ENCODE measurements at places on chromosomes 7 and 10.

DNA sequence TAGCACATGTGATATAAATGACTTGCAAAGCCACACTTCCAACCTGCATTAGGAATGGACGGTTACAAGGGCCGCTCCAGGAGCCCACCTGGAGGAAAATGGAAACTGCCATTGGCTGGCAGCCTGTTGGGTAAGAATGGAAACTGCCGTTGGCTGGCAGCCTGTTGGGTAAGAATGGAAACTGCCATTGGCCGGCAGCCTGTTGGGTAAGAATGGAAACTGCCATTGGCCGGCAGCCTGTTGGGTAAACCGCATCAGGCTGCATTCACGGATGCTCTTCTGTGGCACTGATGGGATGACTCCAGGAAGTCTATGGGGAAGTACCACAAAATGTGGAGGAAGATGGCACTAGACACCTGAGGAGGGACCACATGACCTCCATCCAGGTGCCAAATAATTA, 143.1 kb downstream of the DPP6 start:
- DNase-seq: no peak

GRCh38 chr10:125929618-125930017, 33.3 kb downstream of the FANK1 start:
- no peak for DNase-seq

DNA sequence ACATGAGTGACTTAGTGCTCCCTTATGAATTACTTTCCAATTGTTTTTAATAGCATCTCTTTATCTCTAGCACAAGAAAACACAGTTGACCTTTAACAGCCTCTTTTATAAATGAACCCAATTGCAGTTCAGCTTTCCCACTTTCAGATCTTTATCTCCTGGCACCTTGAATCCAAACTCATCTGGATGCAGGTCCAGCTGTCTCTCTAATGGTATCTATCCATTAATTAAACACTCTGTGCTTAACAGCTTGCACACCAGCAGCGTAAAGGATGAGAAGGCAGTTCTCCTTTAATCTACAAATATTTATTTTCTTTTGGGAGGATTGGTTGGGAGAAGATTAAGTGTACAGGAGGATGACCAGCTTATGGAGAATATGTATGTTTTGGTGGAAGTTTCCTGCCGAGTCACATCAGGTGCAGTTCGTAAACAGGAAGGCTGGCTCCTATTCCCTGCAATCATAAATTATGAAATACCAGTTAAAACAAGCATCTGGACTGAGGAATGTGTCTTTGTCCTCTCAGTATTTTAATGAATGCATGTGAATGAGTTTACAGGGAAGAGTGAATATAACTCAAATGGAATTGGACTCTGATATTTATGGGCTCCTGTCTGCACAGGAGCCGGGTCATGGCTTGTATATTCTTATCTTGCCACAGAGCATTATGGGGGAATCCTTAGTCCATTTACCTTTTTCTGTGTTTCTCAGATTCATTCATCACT, 232.7 kb downstream of the PHF14 start:
- DNase-seq: no peak

DNA sequence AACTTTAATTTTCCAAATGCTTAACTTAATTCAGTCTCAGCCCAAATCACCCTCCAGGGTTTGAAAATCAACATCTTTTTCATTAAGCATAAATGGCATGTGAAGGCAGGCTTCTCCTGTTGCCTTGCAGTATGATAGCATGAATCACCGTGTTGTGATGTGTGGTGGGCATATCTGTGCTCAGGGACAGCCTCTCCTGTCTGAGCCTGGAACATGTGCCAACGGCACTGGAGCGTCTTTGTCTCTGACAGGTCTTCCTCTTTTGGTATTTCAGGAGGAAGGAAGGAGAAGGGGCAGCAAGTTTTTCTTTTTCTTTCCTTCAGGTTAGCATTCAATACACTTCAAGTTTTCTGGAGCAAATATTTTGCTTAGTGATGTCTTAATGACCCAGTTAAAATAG, 57.6 kb downstream of the LRGUK start:
- no peak for DNase-seq

DNA sequence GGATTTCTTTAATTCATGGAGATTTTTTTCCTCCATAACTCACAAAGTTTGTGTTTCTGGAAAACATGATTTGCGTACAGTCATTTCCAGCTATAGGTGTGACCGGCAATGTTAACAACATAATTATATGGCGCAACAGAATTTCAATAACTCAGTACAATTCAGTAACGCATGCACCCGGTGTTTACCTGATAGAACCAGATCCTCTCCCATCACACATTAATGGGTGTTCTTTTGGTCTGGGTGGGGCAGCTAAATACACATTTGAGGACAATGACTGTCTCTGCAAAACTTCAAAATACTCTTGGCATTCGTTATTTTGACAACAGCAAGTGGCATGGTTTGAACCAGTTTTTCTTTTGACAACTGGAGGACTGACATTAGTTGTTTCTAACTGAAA, 102.3 kb downstream of the KLF6 start:
- DNase-seq: no peak

- no peak for DNase-seq
These were observed 124.5 kb upstream of the RET start for GRCh38 chr10:42952349-42952748.

DNA sequence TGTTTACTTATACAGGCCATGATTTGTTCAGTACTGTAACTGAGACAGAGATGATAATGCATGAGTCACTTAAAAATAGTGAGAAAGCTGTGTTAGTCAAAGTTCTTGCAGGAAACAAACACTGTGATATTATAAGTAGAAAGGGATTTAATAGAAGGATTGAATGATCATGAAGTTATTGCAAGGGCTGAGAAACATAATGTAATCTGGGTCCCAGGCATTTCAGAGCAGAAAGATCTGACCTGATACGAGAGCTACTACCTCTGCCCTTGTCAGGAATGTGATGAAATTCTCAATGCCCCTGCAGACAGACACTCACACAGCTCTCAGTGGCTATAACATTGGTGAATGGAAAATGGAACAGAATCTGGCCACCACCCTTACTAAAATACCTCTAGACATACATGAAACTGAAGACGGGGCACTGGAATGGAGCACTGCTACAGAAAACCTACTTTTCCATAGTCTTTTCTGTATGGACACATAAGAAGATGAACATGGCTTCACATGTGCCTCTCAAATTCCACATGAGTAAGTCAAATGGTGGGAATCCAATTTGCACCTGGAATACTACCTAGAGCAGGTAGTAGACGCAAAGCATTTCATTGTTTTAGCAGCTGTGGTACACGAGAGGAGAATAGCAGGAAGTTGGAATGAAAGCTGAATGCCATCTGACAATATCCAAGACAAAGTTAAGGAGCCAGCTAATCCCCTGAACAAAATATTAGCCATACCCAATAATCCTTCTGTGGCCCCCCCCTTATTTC, 19.1 kb upstream of the VWDE start:
- DNase-seq: no peak

GRCh38 chr7:37354656-37355131, 94.0 kb downstream of the ELMO1 start:
- DNase-seq: peak; percentile 19

- DNase-seq: no peak
These were observed 57.9 kb downstream of the DNAJB9 start for GRCh38 chr7:108627476-108628051.

- no peak for DNase-seq
These were observed 639 bp upstream of the TFAM start for GRCh38 chr10:58384544-58384998.

GRCh38 chr10:70622981-70623844, 20.7 kb upstream of the PRF1 start:
- DNase-seq: no peak

DNA sequence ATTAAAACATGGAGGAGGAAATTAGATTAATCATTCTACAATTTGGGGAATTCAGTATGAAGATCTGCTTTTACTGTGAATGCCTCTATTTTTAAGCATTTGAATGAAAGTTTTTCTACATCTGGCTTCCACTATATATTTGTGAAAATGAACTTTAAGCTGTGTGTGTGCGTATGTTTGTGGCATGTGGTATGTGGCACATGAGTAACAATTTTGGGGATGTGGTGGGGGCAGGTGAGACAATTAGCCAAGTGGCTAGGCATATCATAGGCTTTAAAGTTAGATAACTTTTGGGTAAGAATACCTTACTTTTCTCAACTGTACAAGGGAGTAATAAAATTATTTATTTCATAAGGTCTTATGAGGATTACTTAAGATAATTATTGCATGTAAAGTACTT, 81.5 kb downstream of the ZNF22 start:
- no peak for DNase-seq

DNA sequence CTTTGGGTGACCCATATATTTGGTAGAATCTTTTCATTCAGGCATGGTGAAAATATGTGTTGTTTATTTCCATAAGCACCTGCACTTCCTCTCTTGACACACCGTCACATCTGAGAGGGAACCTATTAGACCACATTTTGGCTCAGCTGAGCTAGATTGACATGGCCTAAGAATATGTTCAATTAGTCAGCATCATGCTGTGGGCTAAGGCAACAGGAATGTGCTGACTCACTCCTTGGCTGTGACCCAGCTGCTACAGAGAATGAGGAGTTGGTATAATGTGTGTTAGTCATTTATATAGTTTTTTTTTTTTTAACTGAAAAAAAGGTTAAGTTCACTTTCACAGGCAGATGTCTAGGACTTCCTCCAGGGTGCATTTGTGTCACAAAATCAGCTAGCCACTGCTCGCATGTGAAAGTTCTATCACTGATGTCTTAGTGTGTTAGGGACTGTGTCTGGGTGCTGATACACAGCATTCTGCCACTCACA, 180.6 kb downstream of the SEMA3E start:
- peak; percentile 54 for DNase-seq

DNA sequence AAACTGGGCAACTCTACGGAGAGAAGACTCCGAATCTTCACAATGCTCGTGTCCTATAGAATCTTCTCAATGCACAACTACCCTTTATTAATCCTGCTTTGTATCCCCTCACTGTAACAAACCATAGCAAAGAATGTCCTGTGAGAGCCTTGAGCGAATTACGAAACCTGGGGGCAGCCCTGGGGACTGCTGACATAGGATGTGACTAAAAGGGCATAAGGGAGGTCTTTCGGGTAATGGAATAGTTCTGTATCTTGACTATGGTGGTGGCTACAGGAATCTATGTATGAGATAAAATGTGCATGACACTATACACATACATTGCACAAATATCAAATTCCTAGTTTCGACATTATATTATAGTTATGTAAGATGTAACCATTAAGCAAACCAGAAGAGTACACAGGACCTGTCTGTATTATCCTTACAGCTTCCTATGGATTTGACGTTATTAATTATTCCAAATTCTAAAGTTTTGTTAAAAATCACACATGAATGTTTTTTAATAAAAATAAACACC, 162.5 kb upstream of the KCTD7 start:
- DNase-seq: no peak

DNA sequence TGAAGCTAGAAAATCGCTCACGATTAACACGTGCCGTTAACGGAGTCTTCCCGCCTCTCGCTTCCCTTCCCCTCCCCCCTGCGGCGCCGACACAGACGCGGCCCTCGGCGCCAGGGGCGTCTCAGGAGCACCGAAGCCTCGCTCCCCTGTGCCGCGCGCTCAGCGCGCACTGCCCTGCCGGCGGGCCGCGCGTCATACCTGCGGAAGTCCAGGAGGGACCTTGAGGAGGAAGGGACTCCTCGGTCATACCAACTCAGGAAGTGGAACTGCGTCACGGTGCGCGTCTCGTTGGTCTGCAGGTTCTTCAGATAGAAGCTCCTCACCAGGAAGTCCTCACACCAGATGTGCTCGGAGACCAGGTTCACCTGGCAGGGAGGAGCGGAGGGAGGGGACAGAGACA, 239.6 kb downstream of the DNAJB6 start:
- DNase-seq: no peak

DNA sequence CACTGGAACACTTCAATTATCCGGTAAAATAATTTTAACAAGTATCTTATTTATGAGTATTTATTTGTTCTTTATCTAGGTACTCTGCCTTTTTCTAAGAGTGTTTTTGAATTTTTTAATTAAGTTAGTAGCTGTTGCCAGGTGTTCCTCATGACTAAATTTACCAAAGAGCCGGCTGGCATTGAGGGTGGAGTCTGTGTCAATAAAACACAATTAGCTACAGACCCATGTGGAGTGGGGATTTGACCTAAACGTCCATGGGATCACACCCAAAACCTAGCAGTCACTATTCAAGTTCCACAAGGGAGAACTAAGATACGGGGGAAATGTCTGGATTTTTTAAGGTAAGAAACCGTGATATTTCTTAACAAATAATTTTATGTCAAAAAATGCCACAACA, 9.8 kb downstream of the SLC16A12 start:
- DNase-seq: no peak

- DNase-seq: no peak
These were observed 35.3 kb downstream of the KCNH2 start for GRCh38 chr7:150942591-150943452.

GRCh38 chr10:85922356-85923129, 444.1 kb downstream of the GRID1 start:
- DNase-seq: no peak

DNA sequence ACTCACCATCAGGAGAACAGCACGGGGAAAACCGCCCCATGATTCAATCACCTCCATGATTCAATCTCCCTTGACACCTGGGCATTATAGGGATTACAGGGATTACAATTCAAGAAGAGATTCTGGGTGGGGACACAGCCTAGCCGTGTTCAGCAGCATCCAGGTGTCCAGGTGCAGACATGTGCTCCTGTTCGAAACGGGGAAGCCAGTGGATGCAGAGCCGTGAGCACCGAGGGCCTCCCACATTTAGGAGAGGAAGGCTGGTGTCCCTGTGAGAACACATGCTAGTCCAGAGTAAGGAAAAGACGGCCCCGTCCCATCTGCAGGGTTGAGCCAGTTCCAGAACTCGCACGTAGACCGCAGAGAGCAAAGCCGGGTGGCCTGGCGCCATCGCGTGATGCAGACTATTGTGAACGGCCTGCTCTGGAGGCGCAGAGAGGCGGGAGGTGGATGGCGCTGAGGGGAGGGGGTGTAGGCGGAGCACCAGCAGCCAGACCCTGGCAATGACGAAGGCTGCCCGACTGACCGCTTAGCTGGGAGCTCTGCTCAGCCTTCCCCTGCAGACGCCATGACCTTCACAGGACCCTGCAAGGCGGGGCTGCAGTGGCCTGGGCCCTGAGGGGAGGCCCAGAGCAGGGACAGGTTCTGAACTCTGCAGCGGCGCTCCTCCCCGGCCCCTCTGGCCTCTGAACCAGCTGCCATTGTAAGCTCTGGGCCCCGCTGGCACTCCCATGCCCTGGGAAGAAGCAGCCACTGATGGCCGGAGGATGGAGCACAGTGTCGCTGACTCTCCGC, 141.6 kb upstream of the TCERG1L start:
- no peak for DNase-seq

- no peak for DNase-seq
These were observed 19.8 kb upstream of the AKR1B1 start for GRCh38 chr7:134478707-134479106.

DNA sequence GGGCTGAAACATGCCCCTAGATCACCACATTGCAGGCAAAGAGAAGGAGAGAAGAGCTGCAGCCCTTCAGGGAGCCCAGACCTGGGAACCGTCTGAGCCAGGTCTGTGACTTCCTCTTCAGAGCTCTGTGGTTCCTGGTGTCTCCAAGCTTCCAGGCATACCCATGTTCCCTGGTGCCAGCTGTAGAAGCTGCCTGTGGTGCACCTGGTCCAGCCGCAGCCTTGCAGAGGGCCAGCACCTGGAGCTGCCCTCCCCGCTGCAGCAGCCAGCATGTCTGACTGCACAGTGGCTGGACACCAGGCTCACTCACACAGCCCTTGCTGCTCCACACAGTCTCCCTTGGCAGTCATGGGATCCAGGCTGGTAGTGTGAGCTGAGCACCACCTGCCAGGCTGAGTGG, 33.6 kb downstream of the C7orf25 start:
- no peak for DNase-seq
